ENCODE measurements at places on chromosomes 1 and 21. TPM values are rescaled to one million over a fixed set of nuclear protein-coding genes. Genes with fewer than 3 reads are reported as not detected.

Gene OR2L5
- total RNA-seq = not detected

Gene ZBTB18
- 4.8 TPM for total RNA-seq

Gene MRPL55
- total RNA-seq = 60.7 TPM

Gene DVL1
- 81.9 TPM for total RNA-seq

Gene NBPF6
- not detected for total RNA-seq

Gene LMX1A
- total RNA-seq = not detected

Gene TCHH
- not detected for total RNA-seq

Gene PCSK9
- 0.50 TPM for total RNA-seq

Gene TRPM2
- total RNA-seq = under 0.01 TPM

Gene TNN
- total RNA-seq = not detected

Gene BGLAP
- total RNA-seq = not detected

Gene GLIS1
- 0.58 TPM for total RNA-seq

Gene ITLN2
- total RNA-seq = not detected

Gene CFH
- total RNA-seq = 128 TPM

Gene FAM167B
- total RNA-seq = 0.66 TPM

Gene CFAP45
- total RNA-seq = 1.0 TPM

Gene CHI3L1
- total RNA-seq = 14.8 TPM

Gene SLC5A9
- not detected for total RNA-seq

Gene AADACL4
- not detected for total RNA-seq

Gene ARHGEF10L
- total RNA-seq = 17.2 TPM

Gene CRP
- total RNA-seq = not detected

Data from smooth muscle cell of trachea (primary cell).